Hepatocyte (in vitro differentiated cells): ENCODE measurements at places on chromosomes 1 and 21. TPM values are rescaled to one million over a fixed set of nuclear protein-coding genes. Genes with fewer than 3 reads are reported as not detected.

POU3F1 gene
- 1.0 TPM in 1 of 2 replicates, not detected in the other for total RNA-seq

TNFAIP8L2 gene
- 0.64 TPM in 1 of 2 replicates, not detected in the other for total RNA-seq

VWA5B1 gene
- total RNA-seq = 0.24 and 0.33 TPM in 2 replicates

SYNC gene
- 7.6 and 9.0 TPM in 2 replicates for total RNA-seq

FYB2 gene
- 15.3 and 15.5 TPM in 2 replicates for total RNA-seq

OLIG2 gene
- not detected in 2 replicates for total RNA-seq

BARHL2 gene
- not detected in 2 replicates for total RNA-seq
